ENCODE measurements at places on chromosomes 6 and 20. TPM values are rescaled to one million over a fixed set of nuclear protein-coding genes. Genes with fewer than 3 reads are reported as not detected.

BANF2 gene
- polyA plus RNA-seq, result 0.29 TPM

CCDC170 gene
- polyA plus RNA-seq, result 2.8 TPM

OR12D3 gene
- not detected for polyA plus RNA-seq

PDRG1 gene
- 20.4 TPM for polyA plus RNA-seq

KHDC1L gene
- 0.69 TPM for polyA plus RNA-seq

OR12D2 gene
- polyA plus RNA-seq, result not detected

TFEB gene
- 8.6 TPM for polyA plus RNA-seq
